ENCODE measurements at places on chromosomes 16 and 17. TPM values are rescaled to one million over a fixed set of nuclear protein-coding genes. Genes with fewer than 3 reads are reported as not detected.

GRCh38 chr16:17578981-17579874, 108.5 kb upstream of the XYLT1 start:
- peak; percentile 28 for DNase-seq

DNA sequence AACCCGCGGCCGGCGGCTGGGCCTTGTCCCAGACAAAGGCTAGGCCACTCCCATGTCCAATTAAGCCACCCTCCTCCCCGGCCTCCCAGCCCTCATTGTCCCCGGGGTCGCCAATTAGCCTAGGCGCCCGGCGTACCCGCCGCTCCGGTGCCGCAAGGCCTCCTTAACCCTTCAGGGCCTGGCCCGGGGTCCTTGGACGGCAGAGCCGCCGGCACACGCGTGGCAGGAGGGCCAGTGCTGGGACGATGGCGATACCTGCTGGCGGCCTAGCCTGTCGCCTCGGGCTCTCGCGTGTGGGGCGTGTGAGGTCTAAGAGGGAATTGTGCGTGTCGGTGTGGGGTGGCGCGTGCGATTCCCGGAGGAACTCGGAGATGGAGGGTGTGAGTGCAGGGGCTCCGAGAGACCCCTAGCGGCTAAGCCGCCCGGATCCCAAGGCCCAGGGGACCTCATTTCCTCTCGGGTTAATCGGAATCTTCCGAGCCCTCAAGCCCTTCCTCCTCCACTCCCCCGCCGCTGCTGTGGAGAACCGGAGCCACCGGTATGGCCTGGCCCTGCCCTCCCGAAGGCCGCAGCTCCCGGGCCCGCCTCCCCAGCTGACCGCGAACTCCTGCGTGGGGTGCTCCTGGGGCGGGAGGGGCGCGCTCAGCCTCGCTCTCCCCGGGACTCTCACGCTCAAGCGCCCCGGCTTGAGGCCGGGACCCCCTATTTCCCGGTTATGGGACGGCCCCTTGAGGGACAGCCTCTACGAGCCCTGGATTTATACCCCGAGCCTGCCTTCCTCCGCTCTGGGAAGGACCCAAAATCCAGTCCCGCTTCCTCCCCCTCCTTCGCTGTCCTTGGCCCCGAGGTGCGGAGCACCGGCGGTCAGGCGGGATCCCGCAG, 11.9 kb downstream of the TBX2 start:
- DNase-seq, result no peak

- DNase-seq, result peak; percentile 53
These were observed 149.9 kb downstream of the CLEC16A start for GRCh38 chr16:11094075-11094856.

GRN gene
- total RNA-seq, result 389 TPM

CEMP1 gene
- total RNA-seq, result not detected

GRCh38 chr16:85961988-85962915, 63.3 kb downstream of the IRF8 start:
- DNase-seq, result no peak

DNA sequence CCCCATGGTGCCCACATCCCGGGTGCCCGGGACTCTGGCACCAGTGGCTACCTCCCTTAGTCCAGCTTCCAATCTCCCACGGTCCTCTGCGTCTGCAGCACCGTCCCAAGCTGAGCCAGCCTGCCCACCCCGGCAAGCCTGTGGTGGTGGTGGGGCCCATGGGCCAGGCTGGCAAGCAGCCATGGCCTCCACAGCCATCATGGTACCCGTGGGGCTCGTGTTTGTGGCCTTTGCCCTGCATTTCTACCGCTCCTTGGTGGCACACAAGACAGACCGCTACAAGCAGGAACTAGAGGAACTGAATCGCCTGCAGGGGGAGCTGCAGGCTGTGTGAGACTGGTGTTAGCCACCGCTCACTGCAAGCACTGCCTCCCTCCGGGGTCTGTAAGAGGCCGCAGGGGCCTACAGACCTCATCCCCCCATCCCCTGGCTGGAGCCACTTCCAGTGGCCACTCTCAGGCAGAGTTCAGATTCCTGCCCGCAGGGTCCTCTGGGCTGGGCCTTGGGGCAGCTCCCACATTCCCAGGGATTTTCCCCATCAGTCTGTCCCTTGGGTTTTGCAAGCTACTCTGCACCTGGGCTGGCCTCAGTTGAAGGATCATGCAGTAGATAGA, 3.9 kb upstream of the SETD1A start:
- no peak for DNase-seq

SLC6A4 gene
- total RNA-seq, result 7.9 TPM

GRCh38 chr16:20821682-20822081, 15.4 kb downstream of the REXO5 start:
- no peak for DNase-seq

MNT gene
- 15.9 TPM for total RNA-seq

MYO1D gene
- total RNA-seq, result 37.7 TPM

CDK12 gene
- 53.2 TPM for total RNA-seq

- no peak for DNase-seq
These were observed 2.0 kb downstream of the NHERF2 start for GRCh38 chr16:2028620-2029220.

- no peak for DNase-seq
These were observed 7.3 kb downstream of the WRAP53 start for GRCh38 chr17:7695586-7695985.

ITGB4 gene
- 1.6 TPM for total RNA-seq

- no peak for DNase-seq
These were observed 11.5 kb downstream of the KCNG4 start for GRCh38 chr16:84228256-84228838.

- no peak for DNase-seq
These were observed at the start of gene PRR15L for GRCh38 chr17:47957591-47958490. Gene PRR15L (minus strand): TSS chr17:47957883. CDS start chr17:47953234, 4,649 bp downstream.

DNA sequence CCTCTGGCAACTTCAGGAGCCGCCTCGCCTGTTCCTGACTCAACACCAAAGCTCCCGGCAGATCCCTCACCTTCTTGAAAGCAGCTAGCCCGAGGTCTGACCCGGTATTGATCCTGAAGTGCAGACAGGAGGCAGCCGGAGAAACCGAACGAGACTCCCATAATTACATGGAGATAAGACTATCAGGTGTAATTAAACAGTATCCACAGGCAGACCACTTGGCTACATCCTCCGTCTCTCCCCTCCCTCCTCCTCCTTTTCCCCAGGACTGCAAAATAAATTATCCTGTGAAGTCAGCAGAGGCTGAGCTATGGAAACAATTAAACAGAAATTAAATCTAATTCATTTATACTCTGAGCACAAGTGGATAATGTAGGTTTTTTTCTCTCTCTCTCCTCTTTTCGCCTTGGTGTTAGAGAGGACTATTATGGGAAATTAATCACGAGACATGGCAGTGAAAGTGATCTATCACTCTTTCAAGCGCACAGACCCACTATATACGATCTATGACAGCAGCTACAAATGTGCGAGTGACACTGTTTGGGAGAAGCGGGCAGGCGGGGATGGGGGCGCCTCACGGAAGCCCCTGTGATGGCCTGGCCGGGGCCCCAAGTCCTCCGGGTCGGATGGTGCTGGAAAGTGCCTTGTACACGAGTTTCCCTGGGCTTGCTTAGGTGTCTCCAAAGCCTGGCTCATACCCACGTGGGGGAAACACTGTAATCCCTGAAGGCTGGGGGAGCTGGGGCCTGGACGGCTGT, 92.8 kb downstream of the RBFOX3 start:
- DNase-seq, result no peak

DNA sequence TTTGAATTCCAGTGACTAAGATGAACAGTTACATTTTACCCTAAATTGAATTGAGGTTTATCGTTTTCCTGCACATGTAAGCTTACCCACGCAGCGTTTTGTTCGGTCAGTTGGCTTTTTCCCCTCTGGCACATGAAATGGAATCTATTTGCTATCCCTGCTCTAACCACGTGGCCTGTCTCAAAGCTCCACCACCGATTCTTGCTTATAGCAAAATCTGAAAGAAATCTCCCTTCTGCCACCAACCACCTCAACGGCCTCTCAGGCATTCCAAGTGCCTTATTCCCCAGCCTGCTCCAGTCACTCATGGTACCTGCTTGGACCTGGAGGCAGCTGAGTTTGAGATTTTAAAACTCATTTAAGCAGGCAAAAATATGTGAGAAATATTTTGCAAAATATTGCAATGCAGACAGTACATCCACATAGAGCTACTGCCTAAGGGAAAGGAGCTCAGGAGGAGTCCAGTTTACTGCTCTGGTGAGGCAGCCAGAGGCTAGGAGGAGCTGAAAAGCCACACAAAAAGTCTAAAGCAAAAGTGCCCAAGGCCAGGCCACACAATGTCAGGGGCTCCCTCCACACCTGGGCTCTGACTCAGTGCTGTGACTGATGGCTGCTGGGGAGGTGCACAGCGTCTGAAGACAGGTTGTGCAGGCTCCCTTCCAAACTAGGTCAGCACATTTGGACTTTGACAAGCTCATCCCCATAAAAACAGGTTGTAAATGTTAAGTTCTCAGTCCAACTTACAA, 26.4 kb downstream of the ARHGAP17 start:
- DNase-seq, result no peak

MPG gene
- 74.1 TPM for total RNA-seq

CSH1 gene
- not detected for total RNA-seq

GRCh38 chr17:64780096-64781013, 118.2 kb upstream of the SMURF2 start:
- DNase-seq, result no peak

DNA sequence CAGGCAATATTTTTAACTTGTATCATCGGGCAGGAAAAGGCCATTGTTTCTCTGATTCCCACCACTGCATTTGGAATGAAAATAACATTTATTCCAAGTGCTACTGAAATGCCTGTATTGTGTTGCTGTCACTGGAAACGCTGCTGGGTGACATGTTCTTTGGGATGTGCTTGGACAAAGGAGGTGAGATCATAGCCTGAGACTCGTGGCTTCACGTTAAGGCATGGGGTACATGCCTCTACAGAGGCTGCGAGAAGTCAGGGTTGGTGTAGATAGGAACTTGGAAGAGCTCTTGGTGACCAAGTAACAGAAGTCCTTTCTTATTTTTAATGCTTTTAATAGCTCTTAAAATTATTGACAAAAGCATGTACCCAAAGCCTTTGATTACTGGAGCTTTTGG, 58.8 kb upstream of the MAF start:
- no peak for DNase-seq

TM4SF5 gene
- not detected for total RNA-seq

DNA sequence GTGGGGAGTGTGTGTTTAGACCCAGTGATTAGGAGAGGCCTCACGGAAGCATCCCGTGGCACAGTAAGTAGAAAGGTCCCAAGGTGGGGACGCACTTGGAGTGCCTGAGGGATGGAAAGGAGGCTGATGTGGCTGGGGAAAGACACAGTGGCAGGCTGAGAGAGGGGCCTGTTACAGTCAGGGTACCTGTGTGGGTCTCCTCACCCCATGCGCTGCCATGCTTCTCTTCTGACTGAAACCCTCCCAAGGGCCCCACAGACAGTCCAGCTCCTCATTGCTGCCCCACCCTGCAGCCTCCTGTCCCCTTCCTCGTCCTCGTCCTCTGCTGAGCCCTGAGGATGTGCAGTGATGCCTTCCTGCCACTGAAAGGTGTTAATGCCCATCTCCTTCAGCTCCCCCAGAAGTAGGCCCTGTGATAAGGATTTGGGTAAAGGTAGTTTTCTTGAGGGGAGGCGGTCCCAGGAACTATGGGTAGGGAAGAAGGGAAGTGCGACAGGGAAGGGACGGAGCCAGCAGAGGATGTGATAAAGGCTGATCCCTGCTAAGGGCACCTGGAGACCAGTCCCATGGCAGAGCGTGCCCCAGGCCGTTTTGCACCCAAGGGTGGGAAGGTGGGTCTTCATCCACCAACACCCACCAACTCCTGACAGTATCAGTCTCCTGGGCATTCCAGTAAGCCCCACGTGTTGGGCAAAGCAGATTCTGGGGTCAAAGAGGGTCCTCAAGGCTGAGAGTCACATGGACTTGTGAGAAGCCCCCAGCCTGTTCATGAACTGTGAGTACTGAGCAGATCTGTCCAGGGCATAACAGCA, 237.2 kb downstream of the GSG1L start:
- DNase-seq, result no peak

NACA2 gene
- total RNA-seq, result not detected

KIF2B gene
- total RNA-seq, result not detected

- no peak for DNase-seq
These were observed 12.3 kb upstream of the CDRT4 start for GRCh38 chr17:15479703-15480102.

CMTM1 gene
- 3.0 TPM for total RNA-seq

GRCh38 chr17:40547079-40547784, 18.0 kb downstream of the CCR7 start:
- DNase-seq, result no peak

GRCh38 chr17:38701504-38702165, 3.4 kb upstream of the MLLT6 start:
- DNase-seq, result peak; percentile 86

DNA sequence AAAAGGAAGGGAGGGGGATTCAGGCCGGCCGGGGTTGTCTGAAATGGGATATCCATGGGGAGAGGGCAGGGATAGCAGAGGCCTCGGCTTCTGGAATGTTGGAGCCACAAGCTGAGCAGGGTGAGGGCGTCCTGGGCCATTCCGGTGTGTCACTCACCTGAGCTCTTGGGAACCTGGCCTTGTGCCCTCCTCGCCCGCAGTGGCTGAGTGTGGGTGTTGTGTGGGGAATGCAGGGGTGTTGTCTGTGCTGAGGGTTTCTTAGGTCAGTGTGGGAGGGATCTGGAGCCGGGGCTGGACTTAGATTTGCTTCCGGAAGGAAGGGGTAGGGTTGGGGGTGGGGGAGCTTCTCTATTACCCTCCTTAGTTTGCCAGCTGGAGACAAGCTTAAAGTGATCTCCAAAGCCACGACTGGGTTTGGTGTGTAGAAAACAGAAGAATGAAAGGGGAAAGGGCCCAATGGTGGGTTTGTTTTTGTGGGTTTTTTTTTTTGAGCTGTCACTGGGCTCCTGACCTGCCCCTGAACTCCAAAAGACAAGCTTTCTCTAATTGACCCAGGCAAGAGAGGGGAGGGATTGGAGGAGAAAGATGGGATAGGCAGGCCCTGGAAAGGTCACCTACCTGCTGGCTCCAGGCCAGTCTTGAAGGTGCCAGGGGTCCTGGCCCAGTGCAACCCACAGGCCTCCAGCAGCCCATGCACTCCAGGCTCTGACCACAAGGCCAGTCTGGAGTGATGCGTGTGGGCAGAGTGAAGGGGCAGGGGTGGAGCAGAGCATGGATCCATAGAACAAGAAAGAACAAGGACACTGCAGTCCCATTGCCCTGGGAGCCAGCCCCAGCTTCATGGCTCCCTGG, at the start of gene SULT1A2:
Gene SULT1A2, minus strand, starts transcription at position 211 of the 852 bp plus-strand sequence. CDS start 1,120 bp downstream, outside the sequence.
- DNase-seq, result no peak

- no peak for DNase-seq
These were observed 75.5 kb downstream of the AATF start for GRCh38 chr17:37024181-37024637.

GRCh38 chr16:88706229-88706964, at the start of the genes CTU2 and RNF166:
Gene CTU2 (plus strand): TSS chr16:88706503. CDS start chr16:88706531, 28 bp downstream.
Gene RNF166 (minus strand): TSS chr16:88706408. CDS start chr16:88706325, 83 bp downstream.
- DNase-seq, result peak; percentile 32

DNA sequence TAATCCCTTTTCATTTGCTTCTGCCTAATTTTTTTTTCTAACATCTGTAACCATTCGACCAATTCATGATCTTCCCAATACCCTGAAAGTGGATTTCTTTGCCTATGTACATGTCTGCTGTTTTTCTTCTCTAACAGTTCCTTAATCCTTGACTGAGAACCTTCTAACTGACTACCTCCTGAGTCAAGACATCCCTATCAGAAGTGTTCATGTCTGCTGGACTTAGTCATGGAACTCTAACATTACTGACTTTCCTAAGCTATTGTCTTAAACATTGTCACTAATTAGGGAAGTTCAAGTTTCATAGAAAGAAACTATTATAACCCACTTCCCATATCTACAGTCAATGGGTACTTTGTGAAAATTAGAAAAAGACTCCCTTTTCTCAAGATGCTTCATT, 52.4 kb upstream of the IRX5 start:
- no peak for DNase-seq
